Liver (tissue), 10 donors: ENCODE measurements at places on chromosomes 5 and 9.

GRCh38 chr9:16001856-16002255 lies 449.0 kb downstream of the CCDC171 start:
- DNase-seq = no peak

GRCh38 chr5:154690488-154690887 lies 64.7 kb upstream of the LARP1 start:
- DNase-seq = no peak

DNA sequence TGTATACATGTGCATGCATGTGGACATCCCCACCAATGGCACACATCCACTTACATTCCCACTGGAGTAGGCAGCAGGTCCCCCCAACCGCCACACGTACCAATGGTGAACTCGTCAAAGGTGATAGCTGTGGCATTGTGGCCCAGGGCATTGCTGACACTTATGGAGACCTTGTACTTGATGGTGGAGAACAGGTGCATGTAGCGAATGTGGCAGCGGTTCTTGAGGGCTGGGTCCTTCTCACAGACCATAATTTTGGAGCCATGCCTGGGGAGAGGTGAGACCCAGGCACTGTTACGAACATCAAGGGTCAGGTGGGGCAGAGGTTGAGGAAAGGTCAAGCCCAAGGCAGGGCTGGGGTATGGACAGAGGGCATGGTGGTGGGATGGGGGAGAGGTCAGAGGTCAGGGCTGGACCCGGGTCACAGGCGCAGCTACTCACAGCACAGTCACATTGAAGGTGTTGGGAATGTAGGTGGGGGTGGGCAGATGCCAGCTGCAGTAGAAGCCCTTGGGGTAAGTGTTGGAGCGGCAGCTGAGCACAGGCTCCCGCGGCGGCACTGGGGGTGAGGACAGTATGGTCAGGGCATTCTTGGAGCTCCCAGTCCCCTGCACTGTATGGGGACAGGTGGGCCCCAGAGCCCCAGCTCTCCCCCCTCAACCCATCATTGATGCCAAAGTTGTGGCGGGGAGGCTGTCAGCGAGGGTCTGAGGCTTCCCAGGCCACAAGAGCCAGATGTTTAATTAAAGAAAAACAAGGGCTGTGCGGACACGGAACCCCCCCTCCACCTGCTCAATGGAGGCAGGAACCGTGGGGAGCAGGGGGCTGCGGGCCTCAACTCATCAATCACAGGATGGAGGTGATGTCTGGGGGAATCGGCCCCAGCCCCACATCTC lies 31.9 kb downstream of the CNTFR start:
- no peak for DNase-seq

DNA sequence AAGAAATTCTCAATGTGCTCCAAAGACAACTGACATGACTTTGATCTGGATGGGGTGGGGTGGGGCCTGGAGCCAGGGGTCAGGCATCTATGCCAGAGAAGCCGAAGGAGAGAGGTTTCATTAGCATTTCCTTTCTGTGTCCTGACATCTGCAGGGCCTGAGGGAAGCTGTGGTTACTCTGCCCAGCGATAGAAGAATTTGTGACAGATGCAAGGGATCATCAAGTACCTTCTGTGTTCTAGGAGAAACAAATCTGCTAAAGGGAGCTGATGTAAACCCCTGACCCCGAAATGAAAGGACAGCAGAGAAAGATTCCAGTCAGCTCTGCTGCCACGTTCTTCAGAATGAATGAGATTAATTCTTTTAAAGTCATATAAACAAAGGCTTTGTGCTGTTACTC lies 335.7 kb downstream of the PRELID2 start:
- DNase-seq = no peak

DNA sequence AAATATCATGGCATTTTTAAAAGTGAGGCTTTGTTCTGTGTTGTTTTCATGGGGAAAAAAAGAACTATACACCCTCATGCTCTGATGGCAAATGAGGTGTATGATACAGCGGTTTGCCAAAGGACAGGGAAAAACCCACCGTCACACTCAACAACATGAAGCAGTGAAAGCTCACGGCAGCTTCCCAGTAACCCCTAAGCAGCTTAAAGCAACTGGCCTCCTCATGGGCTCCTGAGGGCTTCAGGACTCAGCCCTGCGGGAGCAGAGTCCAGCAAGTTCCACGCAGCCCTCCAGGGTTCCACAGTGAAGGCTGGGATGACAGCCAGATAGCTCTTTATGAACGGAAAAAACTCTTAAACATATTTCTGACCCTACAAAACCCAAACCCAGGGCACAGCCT lies 12.9 kb downstream of the BARHL1 start:
- DNase-seq = no peak

- no peak for DNase-seq
Observed at GRCh38 chr5:144582066-144582465, 411.4 kb downstream of the KCTD16 start.

DNA sequence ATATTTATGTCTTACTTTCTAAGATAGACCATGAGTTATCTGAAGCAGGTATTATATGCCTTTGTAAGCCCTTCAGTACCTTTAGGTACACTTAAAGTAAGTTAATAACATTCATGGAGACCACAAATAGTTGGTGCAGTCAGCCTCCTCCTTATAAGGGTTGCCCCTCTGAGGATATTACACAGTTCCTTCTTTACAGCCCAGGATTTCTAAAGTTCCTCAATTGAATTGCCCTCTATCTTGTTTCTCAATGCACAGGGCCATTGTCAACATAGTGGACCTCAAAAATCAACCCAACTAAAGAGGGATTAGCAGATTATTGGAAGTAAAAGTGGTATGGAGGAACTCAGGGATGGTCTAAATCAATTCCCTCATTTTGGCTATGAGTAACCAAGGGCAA lies 50.3 kb downstream of the HMHB1 start:
- DNase-seq = no peak

DNA sequence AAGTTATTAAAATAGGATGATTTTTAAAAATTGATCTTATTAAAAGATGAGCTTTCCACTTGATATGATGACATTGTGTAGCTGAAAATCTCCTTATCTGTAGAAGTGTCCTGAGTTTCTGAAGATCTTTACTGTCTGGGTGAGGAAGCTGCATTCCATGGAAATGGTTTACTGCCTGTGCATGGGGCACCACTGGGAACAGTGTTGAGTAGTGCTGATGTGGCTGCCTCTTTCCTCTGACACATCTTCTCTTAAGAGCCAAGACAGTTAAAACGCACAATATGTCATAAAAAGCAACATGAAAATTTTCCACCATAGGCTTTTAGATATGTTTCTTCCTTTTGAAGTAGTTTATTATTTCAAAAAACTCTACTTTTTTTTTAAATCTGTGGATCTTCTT lies 24.6 kb downstream of the SECISBP2 start:
- no peak for DNase-seq

DNA sequence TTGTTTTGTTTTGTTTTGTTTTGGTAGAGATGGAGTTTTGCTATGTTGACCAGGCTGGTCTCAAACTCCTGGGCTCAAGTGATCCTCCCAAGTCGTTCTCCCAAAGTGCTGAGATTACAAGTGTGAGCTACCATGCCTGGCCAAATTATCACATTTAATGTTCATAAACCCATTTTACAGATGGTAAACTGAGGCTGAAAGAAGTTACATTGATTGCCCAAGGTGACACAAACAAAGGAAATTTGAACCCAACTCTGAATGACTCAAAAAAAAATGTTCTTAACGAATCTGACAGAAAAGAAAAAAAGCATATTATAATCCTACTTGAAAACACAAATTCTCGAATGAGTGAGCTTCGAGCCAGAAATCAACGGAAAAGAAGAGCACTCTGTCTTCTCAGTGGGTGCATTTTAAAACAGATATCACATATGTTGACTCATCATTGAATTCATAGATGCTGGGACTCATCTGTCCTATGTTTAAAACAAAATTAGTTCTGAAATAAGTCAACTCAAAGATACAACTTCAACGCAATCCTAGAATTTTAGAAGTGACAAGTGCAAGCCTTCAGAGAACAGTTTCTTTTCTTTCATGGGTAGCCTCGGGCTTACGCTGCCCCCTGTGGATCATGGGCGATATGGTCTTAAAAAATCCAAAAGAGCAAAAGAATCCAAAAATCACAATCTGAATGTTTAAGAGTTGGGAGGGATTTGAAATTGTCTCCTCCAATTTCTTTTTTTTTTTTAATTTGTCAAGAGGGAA lies 28.4 kb downstream of the TIMD4 start:
- no peak for DNase-seq

DNA sequence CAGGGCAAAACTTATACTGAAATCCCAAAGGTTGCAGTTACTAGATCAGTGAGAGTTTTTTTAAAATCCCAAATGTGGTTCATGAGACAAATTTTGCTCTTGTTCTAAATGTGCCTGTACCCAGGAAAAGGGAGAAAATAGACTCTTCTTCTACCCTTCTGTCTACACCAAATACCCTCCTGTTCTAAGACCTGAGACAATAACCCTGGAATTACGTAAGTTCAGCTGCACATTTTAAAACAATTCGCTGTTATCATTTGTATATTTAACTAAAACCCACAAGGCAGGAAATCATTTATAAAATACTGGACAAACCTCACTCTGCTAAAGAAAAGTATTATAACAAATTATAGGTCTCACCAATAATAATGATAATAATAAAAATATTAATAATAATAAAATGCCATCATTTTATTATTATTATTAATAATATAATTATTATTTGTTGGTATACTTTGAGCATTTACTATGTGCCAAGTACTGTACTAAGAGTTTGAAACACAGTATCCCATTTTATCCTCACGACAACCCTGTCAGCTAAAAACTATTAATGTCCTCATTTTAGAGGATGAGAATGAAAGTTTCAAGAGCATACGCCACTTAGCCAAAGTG lies 49.8 kb upstream of the AFAP1L1 start:
- no peak for DNase-seq

DNA sequence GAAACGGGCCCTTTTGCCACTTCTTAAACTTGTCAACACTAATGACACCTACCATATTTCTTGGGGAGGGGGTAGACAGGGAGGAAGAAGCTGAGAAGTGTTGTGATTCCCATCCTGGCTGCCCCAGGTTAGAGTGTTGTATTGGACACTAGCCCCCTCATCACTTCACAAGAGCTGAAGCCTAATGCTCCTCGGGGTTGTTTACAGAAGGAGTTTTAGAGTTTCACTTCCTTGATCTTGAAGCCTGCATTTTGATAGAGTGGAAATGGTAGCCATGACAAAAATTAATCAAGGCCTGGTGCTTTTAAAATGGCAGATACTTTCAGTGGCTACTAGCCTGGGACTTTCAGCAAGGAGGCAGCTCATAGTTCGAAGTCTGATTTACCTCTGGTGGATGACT lies 11.0 kb upstream of the FAM120AOS start:
- DNase-seq = no peak

DNA sequence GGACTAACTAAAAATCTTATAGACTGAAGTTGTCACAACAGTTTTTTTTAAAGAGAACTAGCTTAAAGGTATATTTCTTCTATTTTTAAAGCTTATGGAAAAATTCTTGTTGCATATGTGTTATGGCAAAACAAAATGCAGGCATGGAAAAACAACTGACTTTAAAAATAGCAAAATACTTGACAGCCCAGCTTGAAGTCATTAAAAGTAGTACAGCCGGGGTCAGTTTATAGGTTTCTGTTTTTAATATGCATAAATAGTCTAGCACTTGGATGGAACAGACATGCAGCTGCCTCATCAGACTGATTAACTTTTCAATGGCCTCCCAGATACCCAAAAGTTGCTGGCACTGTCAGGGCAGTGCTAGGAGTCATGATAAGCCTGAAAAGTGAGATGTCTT lies 22.3 kb upstream of the ARL15 start:
- no peak for DNase-seq

- DNase-seq = no peak
Observed at GRCh38 chr9:68476847-68477246, 63.8 kb downstream of the TMEM252 start.

DNA sequence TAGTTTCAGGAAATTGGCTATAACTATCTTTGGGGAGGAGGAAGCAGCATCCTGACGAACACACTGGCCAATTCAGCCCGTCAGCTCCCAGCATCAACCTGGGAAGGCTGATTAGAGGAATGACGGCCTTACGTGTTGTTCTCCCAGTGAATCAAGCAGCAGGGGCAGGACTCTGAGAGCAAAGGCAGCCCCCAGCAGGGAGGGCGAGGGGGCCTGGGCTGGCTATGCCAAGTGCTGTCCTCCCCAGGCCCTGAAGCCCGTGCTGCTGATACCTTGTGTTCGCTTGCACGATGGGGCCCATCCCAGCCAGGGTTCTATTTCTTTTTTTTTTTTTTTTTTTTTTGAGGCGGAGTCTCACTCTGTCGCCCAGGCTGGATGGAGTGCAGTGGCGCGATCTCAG lies 254.1 kb downstream of the FSTL4 start:
- no peak for DNase-seq

- DNase-seq = no peak
Observed at GRCh38 chr5:84478603-84479002, 93.9 kb upstream of the EDIL3 start.

DNA sequence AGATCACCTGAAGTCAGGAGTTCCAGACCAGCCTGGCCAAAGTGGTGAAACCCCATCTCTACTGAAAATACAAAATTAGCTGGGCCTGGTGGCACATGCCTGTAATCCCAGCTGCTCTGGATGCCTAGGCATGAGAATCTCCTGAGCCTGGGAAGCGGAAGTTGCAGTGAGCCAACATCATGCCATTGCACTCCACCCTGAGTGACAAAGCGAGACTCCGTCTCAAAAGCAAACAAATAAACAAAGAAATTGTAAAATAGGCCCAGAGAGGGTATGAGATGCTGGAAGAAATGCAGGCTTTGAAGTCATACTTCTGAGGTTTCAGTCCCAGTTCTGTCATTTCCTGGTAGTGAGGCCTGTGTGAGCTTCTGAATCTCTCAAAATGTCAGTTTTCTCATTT lies 5.3 kb upstream of the ARHGEF37 start:
- DNase-seq = no peak

DNA sequence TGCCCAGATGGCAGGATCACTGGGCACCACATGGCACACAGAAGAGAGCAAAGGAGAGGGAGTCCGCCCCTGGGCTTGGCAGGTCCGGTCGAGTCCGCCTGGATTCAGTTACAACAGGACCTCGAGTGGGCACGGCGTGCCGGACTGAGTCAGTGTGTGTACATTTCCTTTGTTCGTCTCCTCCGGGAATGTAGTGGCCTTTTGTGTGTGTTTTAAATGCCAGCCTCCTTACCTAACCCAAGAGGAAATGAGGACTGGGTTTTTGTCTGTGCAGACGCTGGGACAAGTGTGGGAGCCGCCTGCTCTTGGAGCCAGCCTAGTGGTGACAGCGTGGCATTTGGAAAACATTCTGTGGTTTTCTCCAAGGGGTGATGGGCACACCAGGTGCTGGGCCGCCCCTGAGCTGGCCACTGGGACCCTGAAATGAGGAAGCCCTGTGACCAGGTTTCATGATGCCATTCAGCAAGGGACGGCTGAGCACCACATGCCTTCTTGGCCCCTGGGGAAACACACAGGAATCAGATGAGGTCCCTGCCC lies 9.6 kb downstream of the NEK6 start:
- DNase-seq = no peak
